ENCODE measurements at places on chromosomes 11 and 22.

DNA sequence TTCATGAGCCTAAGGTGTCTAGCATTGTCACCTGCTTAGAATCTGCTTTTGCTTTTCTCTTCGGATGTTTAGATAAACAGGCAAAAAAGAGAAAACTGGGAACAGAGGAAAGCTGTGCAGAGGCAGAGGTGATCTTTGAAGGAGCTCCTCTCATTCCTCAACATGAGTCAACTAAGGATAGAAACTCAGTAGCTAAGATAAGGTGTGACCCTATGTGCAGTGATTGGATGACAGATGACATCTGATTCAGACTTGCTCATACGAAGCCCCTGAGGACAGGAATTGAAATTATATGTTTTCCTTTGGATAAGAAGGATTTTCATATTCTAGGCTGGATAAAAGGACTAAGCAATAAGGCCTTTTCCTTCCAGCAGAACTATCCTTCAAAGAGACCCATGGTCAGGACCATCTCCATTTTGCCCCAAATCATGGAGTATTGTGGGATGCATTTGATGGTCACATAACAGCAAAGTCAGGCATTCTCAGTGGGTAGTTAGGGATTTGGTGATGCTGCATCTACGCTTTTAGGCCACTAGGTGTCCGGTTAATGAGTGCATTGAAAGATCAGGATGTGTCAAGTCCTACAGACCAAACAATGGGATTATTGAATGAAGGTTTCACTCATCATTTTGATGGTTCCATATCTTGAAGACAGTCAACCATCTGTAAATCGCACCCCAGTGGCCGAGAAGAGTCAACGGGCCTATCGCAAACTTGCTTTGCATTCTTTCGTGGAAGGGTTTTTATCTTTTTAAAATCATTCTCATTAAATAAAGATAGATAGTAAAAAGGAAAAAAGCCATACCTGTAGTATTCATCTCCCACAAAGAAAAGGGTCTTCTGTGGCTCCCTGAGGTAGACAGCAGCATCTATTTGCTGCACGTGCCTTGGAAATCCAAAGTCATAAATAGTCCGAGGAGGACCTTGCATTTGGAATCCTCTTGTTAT is 32.2 kb downstream of the MMP20 start:
- no peak for DNase-seq

- DNase-seq, result peak; percentile 23
Observed at GRCh38 chr22:22810018-22810427, 77.6 kb upstream of the IGLL5 start.

DNA sequence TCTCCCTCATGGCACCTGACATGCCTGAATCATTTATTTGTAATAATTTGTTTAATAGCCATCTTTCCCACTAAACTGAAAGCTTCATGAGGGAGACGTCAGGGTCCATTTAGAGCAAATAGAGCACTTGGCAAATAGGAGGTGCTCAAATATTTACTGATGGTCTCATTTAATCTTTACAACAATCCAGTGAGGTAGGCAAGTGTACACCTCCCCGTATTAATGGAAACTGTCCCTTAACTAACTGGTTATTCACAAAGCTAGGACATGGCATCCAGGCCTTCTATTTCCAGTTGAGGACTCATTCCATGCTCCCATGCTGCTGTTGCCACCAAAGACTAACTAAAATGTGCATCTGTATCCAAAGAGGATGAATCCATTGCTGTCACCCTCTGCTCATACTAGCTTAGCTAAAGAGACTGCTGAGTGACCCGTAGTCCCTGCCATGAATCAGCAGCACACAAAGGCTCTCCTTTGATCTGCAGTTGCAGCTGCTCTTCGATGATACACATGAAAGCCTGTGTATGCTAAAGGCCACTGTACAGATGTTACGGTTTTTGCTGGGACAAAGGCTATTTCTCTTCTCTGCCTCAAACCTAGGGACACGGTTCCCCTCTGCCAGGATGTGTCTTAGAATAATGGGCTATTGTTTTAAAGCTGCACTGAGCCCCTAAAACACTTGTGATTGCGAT is 82.6 kb downstream of the RAB30 start:
- DNase-seq, result no peak

DNA sequence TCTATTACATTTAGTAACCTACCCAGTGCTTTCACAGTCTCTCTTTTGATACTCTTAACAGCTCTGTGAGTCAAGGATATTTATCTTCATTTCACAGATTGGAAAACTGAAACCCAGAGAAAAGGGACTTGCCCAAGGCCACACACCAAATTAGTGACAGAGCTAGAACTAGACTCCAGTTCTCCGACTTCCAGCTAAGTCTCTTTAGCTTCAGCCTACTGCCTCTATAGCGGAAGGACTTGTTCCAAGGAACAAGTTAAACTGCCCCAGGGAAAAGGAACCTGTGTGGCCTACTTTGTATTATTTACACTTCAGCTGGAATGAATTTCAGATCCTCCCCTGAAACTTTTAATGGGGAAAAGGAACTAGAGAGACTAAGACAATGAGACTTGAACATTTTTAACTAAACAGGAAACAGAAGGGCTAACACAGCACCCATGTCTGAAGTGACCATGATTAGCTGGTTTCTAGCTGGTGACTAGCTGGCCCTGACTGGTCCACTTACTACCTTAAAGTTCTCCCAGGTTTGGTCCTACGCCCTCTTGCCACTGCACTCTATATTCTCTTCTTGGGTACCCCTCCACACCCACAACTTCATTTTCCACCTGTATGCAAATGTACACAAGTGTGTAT is 1.3 kb downstream of the LRRC51 start:
- no peak for DNase-seq

GRCh38 chr11:119814766-119815165 is 85.8 kb upstream of the NECTIN1 start:
- no peak for DNase-seq

DNA sequence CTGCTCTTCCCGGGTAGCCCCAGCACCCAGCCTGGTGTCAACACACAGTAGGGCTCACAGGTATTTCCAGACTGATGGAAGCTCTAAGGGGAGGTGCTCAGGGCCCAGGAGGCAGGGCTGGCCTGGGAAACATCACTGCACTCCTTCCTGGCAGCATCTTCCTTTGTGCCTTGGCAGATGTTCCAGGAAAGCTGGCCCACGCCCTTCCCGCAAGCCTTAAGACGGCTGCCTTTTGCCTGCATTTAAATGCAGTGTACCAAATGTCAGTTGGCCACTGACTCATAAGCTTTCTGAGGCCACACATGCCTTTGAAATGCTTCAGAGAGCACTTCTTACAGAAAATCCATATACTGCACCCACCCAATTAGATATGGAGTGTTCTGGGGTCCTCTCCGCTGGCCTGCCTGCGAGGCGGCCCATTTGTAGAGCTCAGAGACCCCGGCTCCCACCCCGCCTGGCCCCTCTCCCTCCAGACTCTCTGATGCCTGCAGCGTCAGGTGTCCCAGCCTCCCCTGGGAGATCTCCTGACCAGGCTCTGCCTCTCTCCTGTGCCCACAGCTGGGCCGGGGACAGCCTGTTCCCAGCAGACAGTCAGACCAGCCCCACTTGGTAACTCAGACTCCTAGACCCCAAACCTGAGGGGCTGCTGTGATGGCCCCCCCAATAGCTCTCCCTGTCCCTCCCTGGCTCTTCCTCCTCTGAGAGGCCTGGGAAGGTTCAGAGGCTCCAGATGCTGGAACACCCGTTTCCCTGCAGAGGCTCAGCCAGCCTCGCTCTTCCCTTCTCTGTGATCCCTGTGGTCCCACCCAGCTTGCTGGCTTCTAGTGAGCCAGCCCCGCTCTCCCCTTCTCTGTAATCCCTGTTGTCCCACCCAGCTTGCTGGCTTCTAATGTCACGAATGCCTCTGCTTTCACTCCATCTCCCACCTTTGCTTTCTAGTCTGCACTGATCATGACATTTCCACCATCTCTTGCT is 47.6 kb upstream of the THY1 start:
- peak; percentile 86 for DNase-seq

DNA sequence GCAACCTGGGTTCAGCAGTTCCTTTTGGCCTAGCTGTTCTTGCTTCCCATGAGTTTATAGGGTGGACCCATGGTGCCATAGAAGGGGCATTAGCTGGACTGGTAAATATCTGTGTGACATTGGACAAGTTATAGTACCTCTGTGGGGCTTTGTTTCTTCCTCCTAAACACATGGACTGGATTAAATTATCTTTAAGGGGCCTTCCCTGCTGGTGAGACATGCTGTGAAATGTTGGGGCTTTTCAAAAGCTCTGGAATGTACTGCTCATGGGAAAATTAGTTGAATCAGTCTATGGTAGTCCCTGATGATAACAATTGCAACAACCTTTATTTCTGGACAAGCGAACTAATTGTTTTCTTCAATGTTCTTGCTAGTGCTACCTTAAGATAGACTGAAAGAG is 276.2 kb downstream of the BLID start:
- peak; percentile 23 for DNase-seq

GRCh38 chr11:35980686-35981390 is 37.0 kb downstream of the LDLRAD3 start:
- DNase-seq, result no peak

- no peak for DNase-seq
Observed at GRCh38 chr11:10607462-10608132, 39.1 kb upstream of the LYVE1 start.

- no peak for DNase-seq
Observed at GRCh38 chr22:41782316-41782715, 18.2 kb upstream of the CCDC134 start.

DNA sequence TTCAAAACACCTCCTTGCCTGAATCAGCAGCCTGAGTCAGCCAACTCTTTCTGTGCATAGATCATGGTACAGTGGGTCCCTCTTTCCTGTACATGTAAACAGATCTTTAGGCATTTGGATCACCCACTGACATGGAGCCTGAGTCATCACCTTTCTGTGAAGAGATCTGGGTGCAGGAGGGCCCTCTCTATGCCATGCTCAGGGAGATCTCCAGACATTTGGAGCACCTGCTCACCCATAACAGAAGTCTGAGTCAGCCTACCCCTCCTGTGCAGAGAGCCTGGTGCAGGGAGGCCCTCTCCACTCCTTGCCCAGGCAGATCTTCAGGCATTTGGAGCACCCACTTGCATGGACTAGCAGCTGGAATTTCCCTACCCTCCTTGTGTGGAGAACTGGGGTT is 56.2 kb upstream of the GLYAT start:
- DNase-seq, result peak; percentile 2

- no peak for DNase-seq
Observed at GRCh38 chr11:128757886-128758612, 64.2 kb downstream of the FLI1 start.

DNA sequence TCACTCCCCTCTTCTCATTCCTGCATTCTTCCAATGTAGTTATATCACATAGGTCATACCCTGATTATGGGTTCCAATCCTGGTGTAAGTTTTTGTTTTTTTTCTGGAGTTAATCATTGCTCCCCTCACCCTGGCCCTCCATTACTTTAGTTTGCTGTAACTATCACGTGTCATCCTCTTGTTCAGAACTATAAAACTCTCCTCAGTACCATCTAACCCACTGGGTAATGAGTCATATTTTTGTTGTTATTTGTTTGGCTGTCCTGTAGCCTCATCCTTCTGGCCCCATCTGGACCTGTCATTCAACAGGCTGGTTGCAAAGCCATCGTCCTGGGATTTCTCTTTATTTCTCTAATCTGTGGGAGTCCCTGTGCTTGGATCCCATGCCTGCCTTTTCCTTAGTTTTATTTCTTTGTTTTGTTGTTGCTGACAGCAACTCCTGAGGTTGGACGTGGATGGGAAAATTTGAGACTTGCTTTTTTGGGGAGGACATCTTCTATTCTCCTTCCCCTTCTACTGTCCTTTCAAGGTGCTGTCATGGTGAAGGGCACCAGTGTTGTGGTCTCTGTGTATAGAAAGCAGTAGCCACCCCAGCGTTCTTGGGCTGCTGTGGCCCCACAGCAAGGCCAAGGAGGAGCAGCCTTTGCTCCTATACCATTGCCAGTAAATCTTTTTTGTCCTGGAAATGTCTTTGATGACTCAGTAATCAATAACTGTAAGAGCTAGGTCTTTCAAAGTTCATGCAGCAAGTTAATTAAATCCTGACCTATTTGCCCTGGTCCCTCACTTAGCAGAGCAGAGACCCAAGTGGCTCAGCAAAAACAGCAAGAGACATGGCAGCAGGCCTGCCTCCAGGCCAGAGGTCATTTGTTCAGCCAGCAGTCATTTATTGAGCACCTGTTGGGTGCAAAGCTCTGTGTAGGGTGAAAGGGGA is 82.5 kb downstream of the C22orf31 start:
- no peak for DNase-seq

DNA sequence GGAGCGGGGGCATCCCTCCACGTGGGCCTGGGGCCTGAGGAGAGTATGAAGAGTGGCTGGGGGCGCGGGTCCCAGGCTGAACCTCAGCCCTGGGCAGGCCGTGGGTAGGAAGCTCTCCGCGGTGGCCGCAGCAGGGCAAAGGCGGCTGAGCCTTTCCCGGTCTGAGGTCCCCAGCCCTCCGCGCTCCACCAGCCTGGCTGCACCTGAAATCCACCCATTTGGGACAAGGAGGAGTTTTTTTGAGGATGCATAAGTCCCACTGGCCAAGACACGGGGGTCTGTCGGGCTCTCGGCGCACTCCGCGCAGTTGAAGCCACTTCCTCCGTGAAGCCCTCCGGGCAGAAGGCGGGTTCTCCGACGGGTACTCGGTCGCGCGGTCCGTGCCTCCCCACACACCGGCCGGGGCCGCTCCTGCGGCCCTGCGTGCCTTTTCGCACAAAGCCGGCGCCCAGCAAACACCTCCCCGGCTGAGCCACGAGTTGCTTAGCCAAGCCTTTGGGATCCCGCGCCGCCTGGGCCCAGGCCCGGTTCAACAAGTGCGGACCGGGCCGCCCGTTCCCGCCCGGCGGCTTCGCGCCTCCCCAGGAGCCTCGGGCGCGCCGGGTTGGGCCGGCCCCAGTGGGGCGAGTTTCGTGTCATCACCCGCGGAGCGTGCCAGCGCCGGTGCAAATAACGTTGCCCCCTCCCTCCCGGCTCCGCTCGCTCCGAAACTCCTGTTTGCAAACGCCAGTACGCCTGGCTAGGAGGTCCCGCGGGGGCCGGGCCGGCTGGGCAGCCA is 666 bp upstream of the OVOL1 start:
- DNase-seq, result no peak

DNA sequence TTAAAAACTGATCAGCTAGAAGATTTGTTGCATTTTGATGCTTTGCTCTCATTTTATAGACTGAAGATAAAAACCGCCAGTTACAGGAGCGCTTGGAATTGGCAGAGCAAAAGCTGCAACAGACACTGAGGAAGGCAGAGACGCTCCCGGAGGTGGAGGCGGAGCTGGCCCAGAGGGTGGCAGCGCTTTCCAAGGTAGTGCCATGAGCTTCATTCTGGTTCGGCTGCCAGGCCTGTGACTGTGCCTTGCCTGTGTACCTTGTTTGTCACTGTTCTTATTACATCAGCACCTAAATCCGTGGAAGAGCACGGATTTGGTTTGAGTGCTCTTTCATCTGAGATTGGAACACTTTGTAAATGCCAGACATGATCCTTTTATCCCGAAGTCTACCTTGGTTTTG is 61.4 kb downstream of the PPFIA1 start:
- no peak for DNase-seq

DNA sequence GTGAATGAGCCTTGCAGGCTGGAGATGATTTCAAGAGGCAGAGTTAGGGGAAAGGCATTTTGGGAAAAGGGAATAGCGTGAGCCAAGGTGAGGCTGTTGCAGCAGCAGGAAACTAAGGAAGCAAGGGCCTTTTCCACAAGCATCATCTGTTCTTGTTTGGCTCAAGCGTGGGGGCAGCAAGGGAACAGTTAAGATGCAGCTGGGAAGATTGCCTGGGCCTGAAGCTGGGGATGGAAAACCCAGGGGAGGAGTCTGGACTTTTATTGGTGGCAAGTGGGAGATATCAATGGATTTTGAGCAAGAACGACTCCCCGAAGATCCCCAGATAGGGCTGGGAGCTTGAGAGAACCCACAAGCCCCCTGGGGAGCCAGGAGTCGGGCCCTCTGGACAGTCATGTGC is 27.3 kb upstream of the PICK1 start:
- no peak for DNase-seq

- no peak for DNase-seq
Observed at GRCh38 chr11:12845163-12845562, 164.0 kb upstream of the RASSF10 start.

Data from astrocyte of the hippocampus (primary cell).